ENCODE measurements at places on chromosomes 12 and 14. TPM values are rescaled to one million over a fixed set of nuclear protein-coding genes. Genes with fewer than 3 reads are reported as not detected.
A peak's percentile ranks its signal among the peaks of the same experiment; 100 is the strongest.

GRCh38 chr12:122982963-122983788 is 2.7 kb downstream of the ARL6IP4 start:
- no peak for DNase-seq

GRCh38 chr12:78457938-78458337 is 406.6 kb upstream of the SYT1 start:
- no peak for DNase-seq

- no peak for DNase-seq
Observed at GRCh38 chr14:100688598-100689461, 37.9 kb upstream of the DLK1 start.

- no peak for DNase-seq
Observed at GRCh38 chr14:69887740-69888657, 8.8 kb downstream of the SMOC1 start.

- DNase-seq, result no peak
Observed at GRCh38 chr12:46386360-46386867, 13.8 kb upstream of the SLC38A2 start.

DNA sequence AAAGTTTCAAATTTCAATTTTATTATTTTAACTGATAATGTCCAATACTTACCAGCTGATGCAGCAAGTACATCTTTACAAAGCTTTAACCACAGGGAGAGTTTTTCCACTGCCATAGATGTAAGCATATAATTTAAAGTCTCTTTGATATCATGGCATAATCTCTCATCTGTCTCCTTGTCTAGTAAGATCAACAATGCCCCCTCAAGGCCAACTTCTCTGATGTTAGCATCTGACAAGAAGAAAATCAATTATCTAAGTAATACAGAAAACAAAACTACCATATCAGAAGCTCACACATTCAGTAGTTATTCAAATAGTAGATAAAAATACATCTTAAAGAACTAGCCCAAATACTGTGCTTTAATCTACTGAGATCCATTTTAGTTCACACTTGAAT is 94.2 kb downstream of the HEATR5A start:
- no peak for DNase-seq

DNA sequence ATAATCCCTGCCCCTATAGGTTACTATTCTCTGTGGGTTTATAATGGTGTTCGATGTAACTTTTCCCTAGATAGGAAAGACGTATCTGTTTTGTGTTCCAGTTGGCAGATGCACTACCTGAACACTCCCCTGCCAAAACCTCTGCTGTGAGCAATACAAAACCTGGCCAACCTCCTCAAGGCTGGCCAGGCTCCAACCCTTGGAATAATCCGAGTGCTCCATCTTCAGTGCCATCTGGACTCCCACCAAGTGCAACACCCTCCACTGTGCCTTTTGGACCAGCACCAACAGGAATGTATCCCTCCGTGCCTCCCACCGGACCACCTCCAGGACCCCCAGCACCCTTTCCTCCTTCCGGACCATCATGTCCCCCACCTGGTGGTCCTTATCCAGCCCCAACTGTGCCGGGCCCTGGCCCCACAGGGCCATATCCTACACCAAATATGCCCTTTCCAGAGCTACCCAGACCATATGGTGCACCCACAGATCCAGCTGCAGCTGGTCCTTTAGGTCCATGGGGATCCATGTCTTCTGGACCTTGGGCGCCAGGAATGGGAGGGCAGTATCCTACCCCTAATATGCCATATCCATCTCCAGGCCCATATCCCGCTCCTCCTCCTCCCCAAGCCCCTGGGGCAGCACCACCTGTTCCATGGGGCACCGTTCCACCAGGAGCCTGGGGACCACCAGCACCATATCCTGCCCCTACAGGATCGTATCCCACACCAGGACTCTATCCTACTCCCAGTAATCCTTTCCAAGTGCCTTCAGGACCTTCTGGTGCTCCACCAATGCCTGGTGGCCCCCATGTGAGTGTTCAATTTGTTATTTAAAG is 11.3 kb downstream of the MAPK1IP1L start:
- no peak for DNase-seq

DNA sequence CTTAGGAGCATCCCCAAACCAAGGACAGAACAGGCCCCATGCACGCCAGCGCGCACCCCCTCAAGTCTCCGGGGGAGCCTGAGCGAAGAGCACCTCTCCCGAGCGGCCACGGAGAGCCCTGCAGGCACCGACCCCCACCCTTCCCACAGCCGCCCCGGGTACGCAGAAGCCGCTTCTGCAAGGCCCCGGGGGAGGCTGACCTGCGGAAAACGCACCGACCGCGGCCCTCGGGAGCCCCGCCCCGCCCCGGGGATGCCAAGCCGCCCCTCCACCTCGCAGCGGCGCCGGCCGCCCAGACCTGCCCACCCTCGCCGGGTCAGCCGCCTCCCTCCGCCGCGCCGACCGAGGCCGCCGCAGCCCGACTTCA is 385 bp downstream of the CAPRIN2 start:
- no peak for DNase-seq

DNA sequence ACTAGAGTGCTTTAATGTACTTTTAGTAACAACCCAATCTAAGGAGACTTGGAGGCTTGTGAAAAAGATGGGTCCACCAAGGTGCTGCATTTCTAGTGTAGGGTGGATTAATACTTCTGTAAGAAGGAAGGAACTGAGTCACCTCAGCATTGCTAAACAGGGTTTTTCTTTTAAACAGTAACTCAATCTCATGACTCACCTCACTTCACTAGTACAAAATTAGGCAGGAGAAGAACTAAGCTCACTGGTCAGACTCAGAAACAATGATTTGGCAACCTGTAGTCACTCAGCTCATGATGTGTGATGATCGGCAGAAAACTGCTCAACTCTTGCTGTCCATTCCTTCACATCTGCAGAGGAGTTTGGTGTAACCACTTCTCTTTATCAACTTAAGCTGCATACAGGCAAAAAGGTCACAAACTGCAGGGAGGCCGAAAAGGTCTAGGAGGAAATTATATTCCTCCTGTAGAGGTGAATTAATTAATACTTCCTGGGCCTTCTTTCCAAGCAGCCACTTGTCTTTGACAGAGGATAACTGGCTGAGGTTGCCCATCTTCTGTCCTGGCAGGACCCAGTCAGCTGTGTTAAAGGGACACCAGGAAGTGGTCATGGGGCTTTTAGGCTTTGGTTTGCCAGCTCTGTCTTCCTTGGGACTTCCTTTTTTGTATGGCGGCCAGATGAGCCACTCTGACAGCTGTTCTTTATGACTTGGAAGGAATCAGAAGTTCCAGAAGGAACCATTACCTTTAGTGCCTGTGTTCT is 466.9 kb downstream of the FUT8 start:
- no peak for DNase-seq

GRCh38 chr12:11762723-11763326 is 113.4 kb downstream of the ETV6 start:
- no peak for DNase-seq

DNA sequence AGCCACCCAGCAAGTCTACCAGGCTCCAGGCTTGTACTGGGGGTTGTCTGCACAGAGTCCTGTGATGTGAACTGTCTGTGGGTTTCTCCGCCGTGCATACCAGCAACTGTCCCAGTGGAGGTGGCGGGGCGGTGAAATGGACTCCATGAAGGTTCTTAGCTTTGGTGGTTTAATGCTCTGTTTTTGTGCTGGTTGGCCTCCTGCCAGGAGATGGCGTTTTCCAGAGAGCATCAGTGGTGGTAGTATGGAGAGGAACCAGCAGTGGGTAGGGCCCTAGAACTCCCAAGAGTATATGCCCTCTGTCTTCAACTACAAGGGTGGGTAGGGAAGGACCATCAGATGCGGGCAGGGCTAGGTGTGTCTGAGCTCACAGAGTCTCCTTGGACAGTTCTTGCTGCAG is 303.8 kb downstream of the TMEM121 start:
- DNase-seq, result no peak

DNA sequence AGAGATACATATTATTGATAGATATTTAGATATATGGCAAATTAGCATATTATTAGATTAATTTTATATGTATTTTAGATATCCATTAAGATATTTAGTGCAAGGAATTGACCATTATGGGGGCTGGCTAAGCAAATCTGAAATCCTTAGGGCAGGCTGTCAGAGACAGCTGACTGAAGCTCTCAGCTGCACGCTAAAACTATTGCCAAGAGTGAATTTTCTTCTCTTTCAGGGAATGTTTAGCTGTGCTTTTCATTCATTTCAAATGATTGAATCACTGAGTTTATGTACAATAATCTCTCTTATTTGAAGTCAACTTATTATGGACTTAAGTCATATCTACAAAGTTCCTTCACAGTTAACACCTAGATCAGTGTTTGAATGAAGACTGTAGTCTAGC is 566.5 kb downstream of the LRFN5 start:
- no peak for DNase-seq

GRCh38 chr14:85234156-85235025 is 295.6 kb upstream of the FLRT2 start:
- DNase-seq, result no peak

DNA sequence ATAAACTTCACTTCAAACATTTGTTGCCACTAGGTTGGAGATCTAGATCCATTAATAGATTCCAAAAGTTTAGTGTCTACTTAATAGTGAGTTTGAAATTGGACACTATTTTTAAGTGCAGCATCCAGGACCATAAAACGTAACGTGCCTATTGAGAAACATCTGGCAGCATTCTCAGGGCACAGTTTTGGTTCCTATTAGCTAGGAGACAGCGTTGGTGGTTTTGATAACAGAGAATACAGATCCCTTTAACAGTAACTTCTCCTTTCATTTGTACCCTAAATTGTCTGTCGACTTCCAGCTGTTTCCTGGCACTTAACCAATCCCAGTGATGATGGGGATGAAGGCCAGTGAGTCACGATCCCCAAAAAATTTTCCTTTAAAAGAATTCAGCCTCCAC is 25.8 kb downstream of the KCNK10 start:
- no peak for DNase-seq

DNA sequence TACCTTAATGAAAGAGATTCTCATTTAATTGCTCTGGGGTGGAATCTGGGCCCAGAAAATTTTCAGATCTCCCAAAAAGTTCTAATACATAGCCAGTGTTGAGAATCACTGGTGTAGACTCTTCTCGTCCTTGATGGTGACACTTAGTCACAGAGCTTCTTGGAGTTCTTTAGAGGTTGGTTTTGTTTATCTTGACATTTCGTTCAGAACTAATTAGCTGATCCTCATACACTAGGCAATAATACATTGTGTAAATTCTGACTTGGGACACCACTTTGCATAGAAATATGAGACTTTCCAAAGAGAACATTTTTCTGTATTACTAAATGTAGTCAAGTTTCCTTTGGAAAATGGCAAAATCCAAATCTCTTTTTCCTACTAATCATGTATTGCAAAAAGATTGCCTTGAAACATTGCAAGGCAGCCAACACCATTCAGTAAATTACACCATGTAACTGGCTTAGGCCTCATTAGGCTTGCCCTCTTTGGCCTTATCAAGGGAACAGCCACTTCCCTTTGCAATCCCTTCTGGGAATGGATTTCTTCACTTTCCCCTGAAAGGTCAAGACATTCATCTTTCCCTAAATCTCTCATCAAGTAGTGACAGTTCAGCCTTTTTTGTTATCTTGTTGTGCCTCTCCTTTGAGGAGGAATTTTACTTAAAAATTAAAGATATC is 102.2 kb downstream of the PAH start:
- DNase-seq, result no peak

- no peak for DNase-seq
Observed at GRCh38 chr12:89225401-89225800, 126.9 kb downstream of the DUSP6 start.

DNA sequence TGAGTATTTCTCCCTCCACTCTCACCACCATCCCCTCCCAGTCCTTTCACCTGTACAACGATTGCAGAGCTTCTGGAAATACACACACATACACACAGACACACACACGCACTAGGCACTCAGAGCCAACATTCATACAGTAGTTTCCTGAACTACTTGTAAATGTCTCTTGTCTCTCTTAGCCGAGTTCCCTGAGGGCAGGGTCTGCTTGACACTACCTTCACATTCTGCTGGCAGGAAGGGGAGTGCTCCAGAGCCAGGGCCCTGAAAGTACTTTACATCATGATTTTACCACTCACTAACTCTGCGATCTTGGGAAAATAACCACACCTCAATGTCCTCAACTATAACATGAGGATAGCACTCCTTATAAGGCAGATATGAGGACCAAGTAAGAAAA is 82.7 kb downstream of the GAS2L3 start:
- no peak for DNase-seq

DNA sequence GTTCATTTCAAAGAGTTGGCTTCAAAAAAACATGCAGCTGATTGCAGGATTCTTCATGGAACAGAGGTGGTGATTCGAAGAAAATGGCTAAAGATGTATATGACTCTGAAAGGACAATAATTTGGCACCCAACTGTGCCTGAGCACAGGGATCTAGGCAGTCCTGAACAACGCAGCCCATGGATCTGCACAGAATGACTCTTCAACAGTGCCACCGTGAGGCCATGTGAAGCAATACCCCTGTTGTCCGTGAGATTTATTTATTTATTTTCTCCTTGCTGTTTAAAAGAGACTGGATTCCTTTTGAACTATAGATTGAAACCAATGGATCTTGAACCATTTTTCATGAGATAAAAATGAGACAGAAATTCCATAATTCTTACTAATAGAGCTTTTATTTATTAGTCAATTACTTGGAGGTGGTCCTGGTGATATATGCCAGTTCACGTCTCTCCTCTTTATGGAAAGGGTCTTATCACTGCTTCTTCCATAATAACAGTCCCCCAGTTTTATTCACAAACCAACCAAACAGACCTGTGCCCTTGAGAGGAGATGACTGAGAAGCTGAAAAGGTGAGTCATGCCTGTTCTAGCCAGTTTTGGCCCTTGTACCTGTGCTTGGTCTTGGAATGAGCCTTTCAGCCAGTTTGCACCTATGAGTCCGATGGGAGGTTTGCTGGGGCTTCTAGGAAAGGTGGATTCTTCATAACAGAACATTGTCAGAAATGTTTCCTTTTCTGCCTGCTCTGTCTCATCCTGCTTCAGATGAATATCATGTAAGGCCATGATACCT is 1598.3 kb downstream of the AACS start:
- no peak for DNase-seq

- peak; percentile 92 for DNase-seq
Observed at GRCh38 chr14:102096569-102097188, 9.8 kb upstream of the HSP90AA1 start.

RD3L gene
- not detected for total RNA-seq

PPP1R1A gene
- total RNA-seq, result 25.2 TPM

TPH2 gene
- total RNA-seq, result not detected

FAM90A1 gene
- 0.28 TPM for total RNA-seq

HNF1A gene
- 0.14 TPM for total RNA-seq

MAP3K9 gene
- 0.66 TPM for total RNA-seq

CD27 gene
- total RNA-seq, result 0.81 TPM

RPAP3 gene
- total RNA-seq, result 28.8 TPM

UNC79 gene
- total RNA-seq, result 0.81 TPM

LTBR gene
- total RNA-seq, result 200 TPM

TMEM179 gene
- total RNA-seq, result 1.5 TPM

AQP5 gene
- total RNA-seq, result not detected

TMCC3 gene
- 6.8 TPM for total RNA-seq

RNASE7 gene
- total RNA-seq, result not detected

GPR162 gene
- 16.1 TPM for total RNA-seq

Data from sigmoid colon (tissue), 7 donors.